ENCODE measurements at places on chromosomes 6 and 20.

DNA sequence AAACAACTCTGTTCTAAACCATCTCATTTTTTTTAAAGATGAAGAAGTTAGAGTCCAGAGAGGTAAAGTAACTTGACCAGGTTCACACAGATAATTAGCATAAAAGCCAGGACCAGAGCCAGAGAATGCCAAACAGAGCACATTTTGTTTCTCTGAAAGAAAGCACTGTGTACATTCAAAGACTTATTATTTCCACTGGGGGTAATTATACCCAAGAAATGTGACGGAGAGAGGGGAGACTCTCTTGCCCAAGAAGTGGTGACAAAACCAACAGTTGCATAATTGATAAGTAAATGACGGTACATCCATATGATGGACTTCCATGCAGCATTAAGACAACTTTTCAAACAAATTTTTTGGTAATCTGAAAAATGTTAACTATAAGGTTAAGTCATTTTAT, 111.6 kb downstream of the RTN4IP1 start:
- no peak for DNase-seq

DNA sequence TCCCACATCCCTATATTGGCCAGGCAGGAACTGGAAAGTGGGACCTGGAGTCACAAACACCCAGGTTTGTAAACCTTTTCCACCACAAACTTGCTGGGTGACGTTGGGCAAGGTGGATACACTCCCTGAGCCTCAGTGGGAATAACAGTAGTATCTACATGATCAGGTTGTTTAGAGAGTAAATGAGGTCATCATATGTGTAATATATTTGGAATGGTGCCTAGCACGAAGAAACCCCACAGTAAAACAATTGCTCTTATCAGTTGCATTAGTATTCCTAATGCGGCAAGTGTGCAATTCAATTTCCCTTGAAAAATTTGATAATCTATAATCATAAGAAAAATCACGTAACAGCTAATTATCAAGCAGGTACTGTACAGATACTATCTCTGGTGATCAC, 51.9 kb downstream of the HIVEP2 start:
- DNase-seq = no peak

DNA sequence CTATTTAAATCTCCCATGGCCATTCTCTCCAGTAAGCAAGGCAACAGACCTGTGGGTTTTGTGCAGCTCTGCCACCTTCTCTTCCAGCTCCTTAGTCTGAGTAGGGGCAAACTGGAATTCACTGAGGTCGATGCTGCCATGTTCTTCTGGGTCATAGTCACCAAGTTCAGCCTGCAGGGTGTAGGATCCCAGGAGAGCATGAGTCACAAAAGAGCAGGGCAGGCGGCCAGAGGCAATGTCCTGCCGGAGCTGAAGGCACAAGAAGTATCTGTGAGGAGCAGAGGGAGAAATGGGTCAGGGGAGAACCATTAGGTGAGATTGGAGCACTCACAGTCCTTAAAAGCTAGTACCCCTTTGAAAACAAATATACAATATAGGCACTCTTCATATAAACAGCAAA, 73.7 kb downstream of the SMLR1 start:
- DNase-seq = no peak

GRCh38 chr20:32702706-32703425, 29.1 kb upstream of the C20orf203 start:
- no peak for DNase-seq

DNA sequence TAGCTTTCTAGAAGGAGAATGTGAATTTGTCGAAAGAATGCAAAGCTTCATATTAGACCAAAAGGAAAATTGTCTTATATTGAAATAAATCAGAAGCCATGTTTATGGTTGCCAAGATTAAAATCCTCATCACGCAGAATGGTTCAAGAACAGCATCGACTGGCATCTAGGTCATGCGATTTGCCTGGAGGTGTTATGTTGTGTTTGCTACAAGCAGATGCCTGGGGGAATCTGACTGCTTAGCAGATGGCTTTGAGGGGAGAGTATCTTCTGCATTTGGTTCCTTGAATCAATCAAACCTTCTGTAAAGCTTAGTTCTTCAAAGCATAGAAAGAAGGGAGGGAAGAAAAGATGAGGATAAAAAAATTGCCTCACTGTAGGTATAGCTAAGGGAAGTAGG, 585.8 kb downstream of the QKI start:
- DNase-seq = no peak

- no peak for DNase-seq
Observed at GRCh38 chr6:100665041-100665380, 200.3 kb upstream of the SIM1 start.

- no peak for DNase-seq
Observed at GRCh38 chr6:134373282-134373922, 55.5 kb upstream of the SGK1 start.

DNA sequence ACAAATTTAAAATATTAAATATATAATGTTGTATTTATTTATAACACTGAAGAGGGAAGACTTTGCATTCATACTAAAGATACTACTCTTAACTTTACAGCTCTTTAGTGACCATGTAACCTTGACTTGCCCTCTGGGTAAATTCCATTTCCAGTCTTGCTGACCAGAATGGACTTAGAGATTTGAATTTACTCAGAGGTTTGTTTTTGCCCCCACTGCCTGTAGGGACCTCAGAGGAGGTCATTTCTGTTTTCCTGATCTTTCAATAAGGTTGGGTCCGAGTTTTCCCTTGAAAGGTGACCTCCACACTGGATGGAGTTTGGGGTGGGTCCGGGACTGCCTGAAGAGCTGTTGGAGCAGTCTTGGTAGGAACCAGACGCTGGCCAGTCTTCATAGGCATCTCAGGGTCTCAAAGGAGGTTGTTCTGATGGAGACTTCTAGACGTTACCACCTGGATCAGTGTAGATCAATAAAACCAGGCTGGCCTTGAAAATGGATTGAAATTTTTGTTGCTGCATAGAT, 26.0 kb downstream of the DCBLD1 start:
- DNase-seq = no peak

DNA sequence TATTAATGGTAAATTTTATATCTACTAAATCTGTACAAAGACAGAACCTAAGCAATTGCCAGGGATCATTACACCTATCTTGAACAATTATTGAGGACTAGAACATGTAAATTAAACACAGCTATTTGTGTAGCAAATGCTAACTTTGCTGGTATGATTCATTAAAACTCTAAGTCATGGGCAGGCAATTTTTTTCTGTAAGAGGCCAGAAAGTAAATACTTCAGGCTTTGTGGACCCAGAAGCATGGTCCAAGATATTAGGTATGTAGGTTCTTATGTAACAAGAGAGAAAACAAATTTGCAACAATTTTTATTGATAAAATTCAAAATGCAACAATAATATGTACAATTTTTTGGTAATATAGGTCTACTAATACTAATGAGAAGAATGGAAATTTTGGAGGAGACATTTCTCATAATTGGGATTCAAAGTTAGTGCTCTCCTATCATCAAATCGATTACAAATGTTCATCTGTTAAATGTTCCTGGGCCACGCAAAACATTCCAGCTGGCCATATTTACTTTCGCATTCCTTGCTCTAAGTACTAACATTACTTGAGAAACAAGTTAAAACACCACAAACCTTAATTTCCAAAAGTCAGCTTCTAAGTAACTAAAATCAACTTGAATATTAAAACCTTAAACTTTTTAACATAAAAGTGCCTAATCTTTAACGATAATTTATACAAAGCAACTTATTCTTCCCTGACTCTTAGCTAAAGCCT, 4.3 kb downstream of the TMEM30A start:
- no peak for DNase-seq

GRCh38 chr6:159117046-159117445, 52.2 kb upstream of the FNDC1 start:
- DNase-seq = no peak

- DNase-seq = no peak
Observed at GRCh38 chr20:25353353-25353746, 37.3 kb downstream of the ABHD12 start.

- DNase-seq = no peak
Observed at GRCh38 chr20:43516251-43516824, 8.8 kb downstream of the L3MBTL1 start.

GRCh38 chr6:165081944-165082532, 227.4 kb downstream of the C6orf118 start:
- no peak for DNase-seq

- no peak for DNase-seq
Observed at GRCh38 chr6:53659458-53659857, 6.1 kb downstream of the KLHL31 start.

DNA sequence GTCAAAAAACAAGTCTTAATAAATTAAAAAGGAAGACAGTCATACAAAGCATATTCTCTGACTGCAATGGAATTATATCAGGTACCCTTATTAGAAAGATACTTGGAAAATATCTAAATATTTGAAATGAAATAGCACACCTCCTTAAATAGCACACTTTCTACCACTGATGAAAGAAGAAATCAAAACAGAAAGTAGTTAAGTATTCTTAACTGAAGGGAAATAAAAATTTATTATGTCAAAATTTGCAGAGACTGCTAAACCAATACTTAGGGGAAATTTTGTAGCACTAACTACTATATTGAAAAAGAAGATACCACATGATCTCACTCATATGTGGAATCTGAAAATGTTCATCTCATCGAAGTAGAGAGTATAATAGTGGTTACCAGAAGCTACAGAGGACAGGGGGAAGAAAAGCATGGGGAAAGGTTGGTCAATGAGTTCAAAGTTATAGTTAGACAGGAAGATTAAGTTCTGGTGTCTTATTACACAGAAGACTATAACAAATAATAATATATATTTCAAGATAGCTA, 112.2 kb downstream of the ASCC3 start:
- no peak for DNase-seq

GRCh38 chr6:156778454-156779205, 1.5 kb downstream of the ARID1B start:
- DNase-seq = no peak

- no peak for DNase-seq
Observed at GRCh38 chr6:151634336-151634720, 140.5 kb downstream of the CCDC170 start.

DNA sequence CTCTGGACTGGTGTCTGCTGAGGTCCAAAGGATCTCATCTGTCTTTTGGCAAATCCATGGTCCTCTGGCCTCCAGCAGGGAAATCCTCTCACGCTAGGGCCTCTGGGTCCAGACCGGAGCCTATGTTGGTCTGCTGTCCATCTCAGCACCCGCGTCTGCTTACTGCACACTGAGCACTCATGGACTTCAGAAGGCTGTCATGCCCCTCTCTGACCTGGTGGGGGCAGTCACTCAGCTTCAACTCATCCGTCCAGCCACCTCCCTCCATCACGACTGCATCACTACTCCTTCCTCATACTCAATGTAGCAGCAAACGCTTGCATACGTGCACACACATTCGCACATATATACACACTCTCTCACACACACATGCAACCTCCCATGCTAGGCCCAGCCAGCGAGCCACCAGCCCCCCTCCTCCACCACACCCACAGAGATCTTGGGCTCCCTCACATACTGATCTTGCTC, 33.3 kb downstream of the GABRR2 start:
- DNase-seq = no peak

DNA sequence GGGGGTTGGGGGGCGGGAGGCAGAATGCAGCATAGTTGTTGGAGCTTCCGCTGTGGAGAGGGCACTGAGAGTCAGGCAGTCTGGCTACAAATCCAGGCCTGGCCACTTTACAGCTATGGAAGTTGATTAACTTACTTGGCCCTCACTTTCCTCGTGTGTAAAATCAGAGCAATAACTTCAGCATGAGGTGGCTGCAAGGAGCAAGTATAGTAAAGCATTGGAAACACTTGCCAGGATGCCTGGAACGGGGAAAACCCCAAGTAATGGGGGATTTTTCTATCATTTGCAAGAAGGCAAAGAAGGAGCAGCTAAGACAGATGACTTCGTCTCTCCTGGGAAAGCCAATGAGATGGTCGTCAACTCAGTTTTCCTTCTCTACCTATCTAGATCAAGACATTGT, 35.8 kb downstream of the AGPAT4 start:
- no peak for DNase-seq

DNA sequence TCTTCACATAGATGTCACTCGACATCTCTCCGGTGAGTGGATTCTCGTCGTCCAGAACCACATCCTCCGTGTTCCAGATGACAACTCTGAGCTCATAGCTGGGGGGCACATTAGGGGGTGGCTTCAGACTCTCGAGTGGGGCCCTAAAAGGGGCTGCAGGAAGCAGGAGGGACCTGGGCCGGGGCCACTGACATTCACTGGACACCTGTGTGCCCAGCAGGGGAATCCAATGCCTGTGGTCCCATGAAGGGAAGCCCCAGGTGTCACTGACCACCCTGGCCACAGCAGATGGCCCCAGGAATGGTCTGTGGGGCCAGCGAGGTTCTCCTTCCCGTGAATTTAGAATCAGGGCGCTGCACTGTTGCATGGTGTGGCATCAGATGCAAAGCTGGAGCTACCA, 18.7 kb downstream of the ERGIC3 start:
- no peak for DNase-seq

DNA sequence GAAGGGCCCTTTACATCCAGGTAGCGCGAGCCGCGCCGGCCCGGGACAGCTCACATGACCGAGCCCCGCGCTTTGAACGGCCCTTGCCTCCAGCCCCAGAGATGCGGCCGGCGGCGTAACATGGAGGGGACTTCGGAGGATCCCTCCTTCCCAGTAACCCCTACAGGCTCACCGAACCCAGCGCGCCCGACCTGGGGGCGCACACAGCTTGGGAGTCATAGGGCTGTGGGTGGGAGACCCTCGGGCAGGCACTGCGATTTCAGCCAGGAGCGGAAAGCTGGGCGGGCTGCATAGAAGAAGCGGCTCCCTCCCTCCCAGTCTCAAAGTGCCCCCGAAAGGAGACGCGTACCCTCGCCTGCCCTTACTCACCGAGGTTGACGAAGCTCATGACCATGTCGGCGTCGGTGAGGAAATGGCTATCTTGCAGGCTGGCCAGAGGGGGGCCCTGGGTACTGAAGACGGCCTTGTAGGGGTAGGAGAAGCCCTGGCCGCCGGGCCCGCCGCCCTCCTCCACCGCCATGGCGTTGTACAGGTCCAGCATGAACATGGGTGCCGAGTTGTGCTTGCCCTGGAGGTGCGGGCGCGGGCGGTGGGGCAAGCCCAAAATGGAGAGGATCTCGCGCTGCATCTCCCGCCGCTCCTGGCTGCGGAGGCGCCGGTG, 975 bp downstream of the BMP7 start:
- DNase-seq = no peak
